Cardiac muscle cell (in vitro differentiated cells and primary cell): ENCODE measurements at places on chromosomes 5 and 9. TPM values are rescaled to one million over a fixed set of nuclear protein-coding genes. Genes with fewer than 3 reads are reported as not detected.

DNA sequence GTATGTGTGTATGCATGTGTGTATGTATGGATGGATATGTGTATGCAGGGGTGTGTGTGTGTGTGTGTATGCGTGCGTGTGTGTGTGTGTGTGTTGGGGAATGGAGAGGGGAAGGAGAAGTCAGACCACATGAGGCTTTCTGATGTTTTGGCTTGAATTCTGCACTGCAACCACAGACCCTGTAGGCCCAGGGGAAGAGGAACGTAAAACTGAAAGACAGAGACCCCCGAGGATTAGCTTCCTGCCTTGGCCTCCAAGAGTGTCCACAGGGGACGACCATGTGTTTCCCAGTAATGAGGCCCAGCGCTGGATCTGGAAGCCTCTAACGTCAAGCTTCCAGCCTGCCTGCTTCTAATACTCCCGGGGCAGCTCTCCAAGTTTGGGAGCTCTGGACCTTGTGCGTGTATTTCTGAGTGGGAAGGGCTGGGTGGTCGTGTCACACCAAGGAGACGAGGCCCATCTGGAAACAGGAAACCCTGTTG is 5.8 kb downstream of the DCANP1 start:
- no peak for DNase-seq

GRCh38 chr5:124707520-124707919 is 38.9 kb downstream of the ZNF608 start:
- no peak for DNase-seq

- no peak for DNase-seq
These were observed 41.6 kb upstream of the SLC36A2 start for GRCh38 chr5:151388960-151389359.

DNA sequence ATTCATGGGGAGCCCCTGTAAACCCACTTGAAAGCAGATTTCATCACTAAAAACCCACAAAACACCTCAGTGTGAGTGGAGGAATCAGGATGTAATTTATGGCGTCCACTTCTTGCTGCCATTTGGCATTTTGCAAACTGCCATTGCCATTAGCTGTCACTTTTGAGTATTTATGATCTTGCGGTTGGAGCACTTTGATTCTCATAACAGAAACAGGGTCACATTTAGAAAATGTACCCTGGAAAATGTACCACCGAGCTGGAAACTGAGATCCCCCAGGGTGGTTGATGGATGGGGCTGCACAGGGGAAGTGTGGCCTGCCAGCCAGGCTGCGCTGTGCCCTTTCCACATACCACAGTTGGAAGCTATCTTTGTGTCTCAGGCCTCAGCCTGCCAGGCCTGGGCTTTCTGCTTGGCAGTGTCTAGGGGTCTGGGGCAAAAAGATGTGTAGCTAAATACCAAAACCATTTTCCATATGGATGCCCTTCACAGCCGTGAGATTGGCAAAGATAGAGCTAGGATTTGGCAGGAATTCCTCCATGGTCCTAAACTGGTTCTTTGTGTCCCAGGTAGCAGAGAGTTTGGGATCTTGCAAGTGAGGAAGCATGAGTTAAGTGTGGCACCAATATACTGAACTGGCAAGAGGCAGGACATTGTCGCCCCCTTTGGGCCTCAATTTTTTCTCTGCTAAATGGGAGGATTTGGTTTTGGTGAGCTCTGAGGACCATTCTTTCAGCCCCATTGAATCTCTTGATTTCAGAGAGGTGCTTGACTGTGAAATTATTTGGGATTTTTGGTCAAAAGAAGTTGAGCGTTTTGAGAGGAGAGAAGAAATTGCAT is 46.2 kb downstream of the GALNT10 start:
- no peak for DNase-seq

GRCh38 chr9:82939451-82939850 is 123.5 kb downstream of the RASEF start:
- no peak for DNase-seq

- DNase-seq: no peak
These were observed 553 bp downstream of the MAP3K1 start for GRCh38 chr5:56815658-56816545.

GRCh38 chr5:153400931-153401330 is 89.5 kb upstream of the GRIA1 start:
- no peak for DNase-seq

DNA sequence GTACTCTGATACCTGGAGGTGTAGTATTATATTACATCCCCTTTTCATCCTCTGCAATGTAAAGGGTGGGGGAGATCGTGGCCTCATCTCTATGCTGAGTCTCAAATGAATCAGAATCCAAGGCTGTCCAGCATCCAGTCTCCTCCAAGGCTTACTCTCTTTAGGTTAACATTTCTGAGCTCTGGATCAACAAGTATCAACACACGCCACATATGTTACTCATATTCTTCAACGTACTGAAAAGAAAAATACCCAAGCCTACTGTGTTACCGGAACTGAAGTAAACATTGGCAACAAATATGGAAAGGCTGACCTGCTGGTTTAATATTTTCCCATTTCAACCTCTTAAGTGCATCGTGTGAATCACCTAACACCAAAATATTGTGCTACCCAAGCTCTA is 241.8 kb downstream of the GAS1 start:
- DNase-seq: no peak

DNA sequence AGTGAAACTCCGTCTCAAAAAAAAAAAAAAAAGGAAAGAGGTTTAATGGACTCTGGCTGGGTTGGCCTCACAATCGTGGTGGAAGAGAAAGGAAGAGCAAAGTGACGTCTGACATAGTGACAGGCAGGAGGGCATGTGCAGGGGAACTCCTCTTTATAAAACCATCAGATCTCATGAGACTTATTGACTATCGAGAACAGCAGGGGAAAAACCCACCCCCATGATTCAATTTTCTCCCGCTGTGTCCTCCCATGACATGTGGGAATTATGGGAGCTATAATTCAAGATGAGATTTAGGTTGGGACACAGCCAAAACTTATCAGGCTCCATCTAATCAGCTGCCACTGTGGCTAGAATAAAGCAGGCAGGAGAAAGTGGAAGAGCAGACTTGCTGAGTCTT is 610.4 kb upstream of the NUDT12 start:
- no peak for DNase-seq

- DNase-seq: no peak
These were observed 7.4 kb downstream of the MEF2C start for GRCh38 chr5:88875341-88876234.

DNA sequence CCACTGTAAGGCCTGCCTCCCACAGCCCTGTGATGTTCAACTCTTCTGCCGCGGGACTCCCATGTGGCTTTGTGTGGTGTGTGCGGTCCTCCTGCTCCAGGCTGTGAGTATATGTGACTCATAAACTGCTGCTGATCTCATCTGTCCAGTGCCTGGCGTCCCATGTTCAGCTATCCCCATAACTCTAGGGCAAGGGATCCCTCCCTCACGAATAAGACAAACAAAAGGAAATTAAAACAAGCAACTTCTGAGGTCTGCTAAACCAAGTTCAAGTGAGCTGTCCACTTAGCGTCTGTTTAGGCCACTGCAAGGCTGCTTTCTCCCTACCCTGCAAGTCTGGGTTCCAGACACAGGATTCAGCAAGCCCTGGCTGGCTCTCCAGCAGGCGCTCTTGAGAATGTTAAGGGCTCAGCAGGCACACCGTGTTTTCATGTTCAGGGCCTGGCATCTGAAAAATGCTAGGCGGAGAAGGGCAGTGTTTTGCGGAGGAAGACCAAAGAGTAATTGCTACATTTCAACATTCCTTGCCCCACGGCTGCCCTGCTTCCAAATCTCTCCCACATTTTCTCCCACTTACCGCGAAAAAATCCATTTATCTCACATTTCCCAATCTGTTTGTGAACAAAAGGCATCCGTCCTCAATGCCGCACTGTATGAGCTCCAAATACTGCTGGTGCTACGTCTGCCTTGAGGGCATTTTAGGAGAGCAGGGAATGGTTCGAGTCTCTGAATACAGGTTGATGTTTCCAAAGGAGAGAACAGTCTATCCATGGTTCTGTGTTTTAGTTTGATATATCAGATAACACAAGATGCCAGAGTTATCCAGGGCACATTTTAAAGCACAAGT is 280.2 kb downstream of the SEMA5A start:
- peak; percentile 75 for DNase-seq

- no peak for DNase-seq
These were observed 28.0 kb downstream of the NCS1 start for GRCh38 chr9:130200038-130200849.

DNA sequence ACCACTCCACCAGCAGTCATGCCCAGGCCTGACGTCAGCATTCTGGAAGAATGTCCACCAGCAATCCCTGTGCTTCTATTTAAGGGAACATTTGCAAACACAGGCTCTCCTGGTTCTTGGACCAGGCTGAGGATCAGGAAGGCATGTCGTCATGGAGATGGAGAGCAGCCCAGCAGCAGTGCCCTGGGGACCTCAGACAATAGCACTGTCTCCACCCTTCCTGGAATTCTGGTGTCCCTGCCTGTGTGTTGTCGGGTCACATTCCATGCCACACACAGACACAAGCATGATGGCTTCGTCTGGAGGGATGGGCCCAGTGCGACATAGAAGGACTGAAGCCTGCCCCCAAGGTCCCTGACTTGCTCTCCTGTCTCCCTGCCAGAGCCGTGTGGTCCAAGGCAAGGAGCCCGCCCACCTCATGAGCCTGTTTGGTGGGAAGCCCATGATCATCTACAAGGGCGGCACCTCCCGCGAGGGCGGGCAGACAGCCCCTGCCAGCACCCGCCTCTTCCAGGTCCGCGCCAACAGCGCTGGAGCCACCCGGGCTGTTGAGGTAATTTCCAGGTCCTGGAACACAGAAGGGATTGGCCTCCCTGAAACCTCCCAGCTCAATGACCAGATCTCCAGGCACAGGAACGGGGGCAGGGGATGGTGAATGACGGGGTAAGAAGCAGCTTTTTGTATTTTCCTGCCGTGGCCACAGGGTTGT is 43.8 kb downstream of the STOM start:
- no peak for DNase-seq

PDZD2 gene
- total RNA-seq: 1.9 and 3.5 TPM in 2 replicates

ENTPD2 gene
- total RNA-seq: not detected in 2 replicates

ZBTB6 gene
- 5.4 and 6.0 TPM in 2 replicates for total RNA-seq

RAI14 gene
- 11.6 and 12.8 TPM in 2 replicates for total RNA-seq

CENPH gene
- total RNA-seq: 17.7 and 26.7 TPM in 2 replicates

NR5A1 gene
- total RNA-seq: 0.12 TPM in 1 of 2 replicates, not detected in the other

PCDHA1 gene
- total RNA-seq: 0.25 TPM in 1 of 2 replicates, not detected in the other

FOXD4L3 gene
- 0.21 TPM in 1 of 2 replicates, not detected in the other for total RNA-seq

POLE3 gene
- total RNA-seq: 36.5 TPM in 2 replicates
